ENCODE measurements at places on chromosomes 16 and 17. TPM values are rescaled to one million over a fixed set of nuclear protein-coding genes. Genes with fewer than 3 reads are reported as not detected.

ARHGAP44 gene
- 5.1 TPM for total RNA-seq

KAT8 gene
- 32.3 TPM for total RNA-seq

OSGIN1 gene
- 1.7 TPM for total RNA-seq

C17orf50 gene
- total RNA-seq: not detected

DNA sequence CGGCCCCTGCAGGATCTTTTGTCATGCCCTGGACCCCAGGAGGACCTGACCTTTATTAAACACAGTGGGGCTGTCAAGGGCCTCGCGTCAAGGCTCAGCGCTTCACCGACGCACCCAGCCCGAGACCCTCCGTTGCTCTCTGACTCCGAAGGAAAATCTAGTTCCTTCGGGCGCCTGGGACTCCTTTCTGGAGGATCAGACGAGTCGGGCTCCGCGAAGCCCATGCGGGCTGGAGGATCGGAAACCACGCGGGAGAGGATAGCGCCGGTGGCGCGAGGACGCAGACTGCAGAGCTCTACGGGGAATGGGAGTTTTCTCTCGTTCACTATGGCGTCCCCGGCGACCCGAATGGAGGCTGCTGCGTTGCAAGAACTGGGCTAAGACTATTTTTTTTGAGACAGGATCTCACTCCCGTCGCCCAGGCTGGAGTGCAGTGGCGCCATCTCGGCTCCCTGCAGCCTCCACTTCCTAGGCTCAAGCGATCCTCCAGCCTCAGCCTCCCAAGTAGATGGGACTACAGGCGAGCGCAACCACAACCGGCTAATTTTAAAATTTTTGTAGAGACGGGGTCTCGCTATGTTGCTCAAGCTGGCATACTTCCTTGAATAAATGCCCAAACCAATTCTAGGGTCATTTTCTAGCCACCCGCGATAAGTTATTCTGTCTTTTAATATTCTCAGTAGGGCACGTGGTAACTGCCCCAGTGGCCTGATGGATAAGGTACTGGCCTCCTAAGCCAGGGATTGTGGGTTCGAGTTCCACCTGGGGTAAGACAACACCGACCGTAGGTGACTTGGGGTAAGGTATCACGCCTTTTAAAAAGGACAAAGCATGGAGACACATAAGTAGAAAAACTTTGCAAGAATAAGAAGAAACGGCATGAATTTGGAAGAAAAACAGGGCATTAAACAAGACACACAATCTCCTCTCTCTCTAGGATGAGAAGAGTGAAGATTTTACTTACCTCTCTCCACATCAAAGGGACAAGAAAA lies 5.5 kb downstream of the OR1F1 start:
- peaks cover 14% of the 10 kb centered on the region for H3K4me1 ChIP-seq
- H3K27me3 ChIP-seq: no peaks in the 10 kb centered on the region
- no peak overlapping the region for H3K4me3 ChIP-seq
- H3K27ac ChIP-seq: no peak overlapping the region

DNA sequence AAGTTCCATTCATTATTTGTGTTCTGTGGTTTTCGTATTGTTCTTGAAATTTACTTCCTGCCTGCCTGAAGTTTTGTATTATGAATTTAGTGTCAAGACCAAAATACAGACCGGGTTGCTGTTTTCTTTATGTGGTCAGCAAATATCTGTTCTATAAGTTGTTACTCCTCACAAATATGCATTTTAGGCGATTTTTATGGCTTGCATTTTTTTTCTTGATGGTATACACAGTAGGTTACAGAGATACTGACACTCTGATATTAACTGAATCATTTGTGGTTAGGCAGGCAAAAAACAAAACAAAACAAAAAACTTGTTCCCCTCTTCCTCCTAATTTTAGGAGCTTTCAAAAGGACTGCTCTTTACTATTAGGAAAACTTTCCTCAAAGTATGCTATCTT lies 52.6 kb downstream of the BCAS3 start:
- no peaks in the 10 kb centered on the region for H3K36me3 ChIP-seq
- DNase-seq: no peak
- no peak overlapping the region for H3K27ac ChIP-seq
- H3K27me3 ChIP-seq: no peaks in the 10 kb centered on the region
- H3K4me3 ChIP-seq: no peak overlapping the region

GRCh38 chr17:74183411-74183810 lies 20.1 kb upstream of the RPL38 start:
- H3K27ac ChIP-seq: no peak overlapping the region
- no peaks in the 10 kb centered on the region for H3K36me3 ChIP-seq
- H3K27me3 ChIP-seq: peaks cover 66% of the 10 kb centered on the region
- no peak for DNase-seq
- H3K4me3 ChIP-seq: no peak overlapping the region
- no peaks in the 10 kb centered on the region for H3K4me1 ChIP-seq

DNA sequence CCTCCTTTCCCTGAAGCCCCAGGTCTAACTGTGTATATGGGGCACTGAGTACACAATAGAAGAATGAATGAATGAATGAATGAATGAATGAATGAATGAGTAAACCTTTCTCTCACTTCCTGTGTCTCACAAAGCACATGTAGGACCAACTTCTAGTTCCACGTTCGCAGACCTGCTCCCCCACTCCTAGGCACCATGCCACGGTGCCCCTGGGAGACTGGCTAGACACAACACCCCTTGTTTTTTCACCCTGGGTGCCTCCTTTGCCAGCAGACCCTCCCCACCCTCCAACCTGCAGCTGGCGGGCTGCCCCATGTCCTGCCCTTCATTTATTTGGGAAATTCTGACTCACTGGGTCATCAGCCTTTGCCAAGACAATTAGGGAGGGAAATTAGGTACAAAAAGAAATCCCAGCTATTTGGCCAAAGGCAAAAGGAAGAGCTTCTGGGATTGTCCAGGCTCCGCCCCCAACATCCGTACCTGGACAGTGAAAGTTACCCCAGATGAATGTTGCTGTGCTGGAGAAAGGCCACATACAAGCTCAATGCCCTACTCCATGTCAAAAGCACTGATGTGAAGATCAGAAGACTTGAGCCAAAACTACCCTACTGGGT lies 7.7 kb downstream of the CES1 start:
- no peaks in the 10 kb centered on the region for H3K27me3 ChIP-seq
- H3K4me3 ChIP-seq: no peak overlapping the region
- H3K36me3 ChIP-seq: no peaks in the 10 kb centered on the region
- peak; percentile 12 for DNase-seq
- H3K4me1 ChIP-seq: no peaks in the 10 kb centered on the region
- H3K27ac ChIP-seq: no peak overlapping the region
